ENCODE measurements at places on chromosomes 3 and 15. TPM values are rescaled to one million over a fixed set of nuclear protein-coding genes. Genes with fewer than 3 reads are reported as not detected.

DNA sequence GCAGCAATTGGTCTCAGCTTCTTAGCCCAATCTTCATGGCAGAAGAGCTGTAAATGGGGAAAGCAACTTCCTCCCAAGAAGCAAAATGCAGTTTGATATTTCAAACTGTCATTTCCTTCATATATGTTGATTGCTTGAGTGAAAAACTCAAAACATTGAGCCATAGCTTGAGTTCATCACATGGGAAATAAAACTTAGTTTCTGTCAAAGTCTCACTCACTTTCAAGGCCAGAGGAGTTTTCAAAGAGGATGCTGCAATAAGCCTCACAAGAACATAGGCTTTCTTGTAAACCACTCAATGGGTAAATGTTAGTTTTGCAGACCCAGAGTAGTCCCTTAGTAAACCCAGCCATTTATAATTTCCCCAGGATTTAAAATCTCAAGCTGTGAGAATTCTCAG lies 29.1 kb upstream of the SUCLG2 start:
- no peak for DNase-seq

DNA sequence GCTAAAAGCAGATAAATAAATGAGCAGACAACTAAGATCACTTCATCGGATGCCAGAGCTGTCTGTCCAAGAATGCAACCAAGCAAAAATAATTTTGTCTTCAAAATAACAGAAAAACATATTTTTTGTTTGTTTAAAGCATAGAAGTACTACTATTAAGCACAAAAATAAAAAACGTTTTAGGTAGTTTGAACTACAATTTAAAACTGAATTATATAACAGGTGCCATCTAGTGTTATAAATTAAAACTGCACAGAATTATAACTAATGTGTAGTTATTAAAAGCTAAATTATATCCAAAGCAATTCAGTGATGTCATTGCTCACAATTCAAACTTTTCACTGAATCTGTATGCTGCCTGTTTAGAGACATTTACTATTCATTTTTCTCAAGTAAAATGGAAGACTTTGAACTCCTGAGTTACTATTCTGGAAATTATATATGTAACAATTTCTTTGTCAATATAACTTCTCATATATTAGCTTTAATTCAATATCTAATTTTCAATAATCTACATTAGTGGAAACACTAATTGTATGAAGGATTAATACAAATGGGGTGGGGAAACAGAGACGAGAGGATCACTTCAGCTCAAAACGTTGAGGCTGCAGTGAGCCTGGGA lies 29.5 kb downstream of the LINS1 start:
- DNase-seq = no peak

DNA sequence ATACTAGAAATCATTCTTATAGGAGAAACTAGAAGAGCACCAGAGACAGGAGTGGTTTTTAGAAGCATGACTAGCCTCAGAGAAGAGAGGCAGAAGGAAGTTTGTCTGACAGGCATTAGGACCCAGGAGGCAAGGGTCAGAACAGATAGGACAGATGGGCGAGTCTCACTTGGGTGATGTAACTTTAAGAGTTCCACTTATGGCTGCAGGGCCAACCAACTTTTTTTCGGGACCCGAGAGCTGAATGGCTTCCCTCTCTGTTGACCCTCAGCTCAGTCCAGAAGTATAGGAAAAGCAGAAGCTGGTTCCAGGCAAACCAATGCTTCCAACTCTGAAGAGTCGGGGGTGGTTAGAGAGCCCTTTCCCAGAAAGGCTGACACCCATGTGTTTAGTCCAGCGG lies 136.6 kb upstream of the SETMAR start:
- DNase-seq = no peak

DNA sequence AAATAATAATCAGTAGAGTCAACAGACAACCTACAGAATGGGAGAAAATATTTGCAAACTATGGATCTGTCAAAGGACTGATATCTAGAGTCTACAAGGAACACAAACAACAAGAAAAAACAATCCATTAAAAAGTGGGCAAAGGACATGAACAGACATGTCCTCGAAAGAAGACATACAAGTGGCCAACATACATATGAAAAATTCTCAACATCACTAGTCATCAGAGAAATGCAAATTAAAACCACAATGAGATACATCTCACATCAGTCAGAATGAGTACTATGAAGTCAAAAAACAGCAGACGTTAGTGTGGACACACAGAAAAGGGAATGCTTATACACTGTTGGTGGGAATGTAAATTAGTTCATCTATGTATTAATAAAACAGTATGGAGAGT lies 33.7 kb downstream of the SLC2A2 start:
- DNase-seq = no peak

GRCh38 chr3:107264888-107265287 lies 112.4 kb upstream of the CCDC54 start:
- DNase-seq = no peak

DNA sequence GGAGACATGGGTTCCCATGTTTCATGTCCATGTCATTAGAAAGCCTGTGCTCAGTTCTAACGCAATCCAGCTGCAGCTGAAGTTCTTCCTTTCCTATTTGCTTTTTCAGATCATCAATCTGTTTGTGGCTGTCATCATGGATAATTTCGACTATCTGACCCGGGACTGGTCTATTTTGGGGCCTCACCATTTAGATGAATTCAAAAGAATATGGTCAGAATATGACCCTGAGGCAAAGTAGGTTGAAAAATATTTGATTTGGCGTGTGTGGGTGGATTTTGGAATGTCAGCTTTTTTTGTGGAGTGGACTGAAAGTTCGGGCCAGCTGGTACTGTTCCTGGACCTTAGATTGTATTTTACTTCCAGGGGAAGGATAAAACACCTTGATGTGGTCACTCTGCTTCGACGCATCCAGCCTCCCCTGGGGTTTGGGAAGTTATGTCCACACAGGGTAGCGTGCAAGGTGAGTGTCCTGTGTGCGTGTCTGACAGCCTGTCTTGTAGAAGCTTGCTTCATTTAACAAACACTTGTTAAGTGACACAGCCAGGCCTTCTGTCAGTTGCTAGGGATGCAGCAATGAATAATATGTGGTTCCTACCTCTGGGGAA lies 69.6 kb downstream of the CHDH start:
- no peak for DNase-seq

DNA sequence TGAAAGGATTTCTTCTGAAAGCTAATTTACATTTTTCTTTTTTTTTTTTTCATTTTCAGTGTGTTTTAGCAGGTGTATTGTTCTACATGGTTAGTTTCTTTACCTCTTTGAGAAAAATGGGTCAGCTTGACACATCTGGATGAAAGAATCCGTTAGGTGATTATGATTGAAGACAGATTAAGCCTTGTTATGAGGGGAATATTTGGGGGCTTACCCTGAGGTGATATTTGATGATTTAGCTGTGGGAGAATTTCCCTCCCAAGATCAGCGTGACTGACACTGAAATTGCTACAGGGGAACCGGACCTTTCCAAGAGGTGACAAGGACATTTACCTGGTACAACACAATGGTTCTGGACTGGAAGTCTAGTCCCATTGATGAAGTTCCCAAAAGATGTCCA lies 147.5 kb downstream of the NFKBIZ start:
- DNase-seq = no peak

- no peak for DNase-seq
These were observed 44.2 kb upstream of the CSPG5 start for GRCh38 chr3:47622671-47623461.

GRCh38 chr15:66018488-66018797 lies 149.2 kb downstream of the RAB11A start:
- no peak for DNase-seq

DNA sequence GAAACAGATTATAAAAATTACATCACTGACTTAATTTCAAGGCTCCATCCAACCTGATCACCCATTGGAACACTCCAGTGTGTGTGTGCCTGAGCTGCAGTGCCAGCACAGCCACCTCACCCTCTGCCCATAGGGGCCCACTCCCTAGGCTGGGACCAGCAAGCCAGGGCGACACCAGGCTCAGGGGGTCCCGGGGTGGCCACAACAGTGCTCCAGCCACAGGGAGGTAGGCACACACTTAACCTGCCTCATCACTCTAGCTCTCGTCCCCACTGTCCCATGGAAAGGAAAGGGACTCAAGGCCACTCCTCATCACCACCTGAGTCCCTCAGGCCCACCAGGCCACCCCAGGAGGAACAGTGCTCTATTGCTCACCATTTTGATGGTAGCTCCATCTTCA lies 24.9 kb downstream of the ZXDC start:
- no peak for DNase-seq

GRCh38 chr3:9934235-9934621 lies 594 bp downstream of the CRELD1 start:
- DNase-seq = no peak

GRCh38 chr15:63365273-63365680 lies 16.4 kb downstream of the CA12 start:
- no peak for DNase-seq

GRCh38 chr15:27993996-27994780 lies 104.9 kb downstream of the OCA2 start:
- DNase-seq = no peak

GRCh38 chr15:65310431-65311137 lies 6.1 kb downstream of the RNU5B-1 start:
- no peak for DNase-seq

- no peak for DNase-seq
These were observed 122.3 kb upstream of the PTPRG start for GRCh38 chr3:61439122-61439458.

DNA sequence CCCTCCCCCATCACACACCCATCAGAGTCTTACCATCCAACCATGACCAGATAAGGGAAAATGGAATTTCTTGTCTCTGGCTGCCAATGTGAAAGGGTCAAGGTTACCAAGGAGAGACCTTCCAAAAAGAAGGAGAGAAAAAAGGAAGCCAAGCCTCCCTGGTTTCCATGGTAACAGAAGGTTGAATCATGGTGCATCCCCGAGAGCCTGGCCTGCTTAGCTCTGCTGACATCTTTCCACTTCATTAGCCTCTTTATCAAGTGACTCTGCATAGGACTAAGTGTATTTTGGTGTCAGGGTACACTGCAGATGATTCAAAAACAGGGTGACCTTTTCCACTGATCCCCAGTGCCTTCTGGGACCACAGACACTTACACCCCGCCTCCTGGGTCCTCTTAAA lies 225.7 kb upstream of the PPP2R3A start:
- no peak for DNase-seq

- peak; percentile 26 for DNase-seq
These were observed 495.5 kb downstream of the NLGN1 start for GRCh38 chr3:173893066-173893465.

GRCh38 chr15:73573037-73573436 lies 60.2 kb downstream of the NPTN start:
- DNase-seq = no peak

GRCh38 chr3:81554388-81554787 lies 207.1 kb downstream of the GBE1 start:
- no peak for DNase-seq

DNA sequence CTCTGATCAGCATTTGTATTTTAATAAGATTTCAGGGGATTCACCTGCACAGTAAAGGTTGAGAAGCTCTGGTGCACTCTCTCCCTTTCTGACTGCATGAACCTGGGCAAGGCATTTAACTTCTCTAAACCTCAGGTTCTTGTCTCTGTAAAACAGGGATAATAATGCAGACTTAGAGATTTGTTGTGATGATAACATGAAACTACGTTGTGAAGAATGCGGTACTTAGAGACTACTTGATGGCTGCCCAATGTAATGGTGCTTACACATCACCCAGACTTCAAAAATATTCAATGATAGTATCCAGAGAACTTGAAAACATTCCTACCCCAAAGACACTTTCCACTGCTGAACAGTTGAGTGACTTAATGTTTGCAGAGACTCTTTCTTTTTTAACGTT lies 19.8 kb upstream of the TNFSF10 start:
- DNase-seq = no peak

GRCh38 chr3:123058505-123058904 lies 8.3 kb upstream of the PDIA5 start:
- no peak for DNase-seq

DNA sequence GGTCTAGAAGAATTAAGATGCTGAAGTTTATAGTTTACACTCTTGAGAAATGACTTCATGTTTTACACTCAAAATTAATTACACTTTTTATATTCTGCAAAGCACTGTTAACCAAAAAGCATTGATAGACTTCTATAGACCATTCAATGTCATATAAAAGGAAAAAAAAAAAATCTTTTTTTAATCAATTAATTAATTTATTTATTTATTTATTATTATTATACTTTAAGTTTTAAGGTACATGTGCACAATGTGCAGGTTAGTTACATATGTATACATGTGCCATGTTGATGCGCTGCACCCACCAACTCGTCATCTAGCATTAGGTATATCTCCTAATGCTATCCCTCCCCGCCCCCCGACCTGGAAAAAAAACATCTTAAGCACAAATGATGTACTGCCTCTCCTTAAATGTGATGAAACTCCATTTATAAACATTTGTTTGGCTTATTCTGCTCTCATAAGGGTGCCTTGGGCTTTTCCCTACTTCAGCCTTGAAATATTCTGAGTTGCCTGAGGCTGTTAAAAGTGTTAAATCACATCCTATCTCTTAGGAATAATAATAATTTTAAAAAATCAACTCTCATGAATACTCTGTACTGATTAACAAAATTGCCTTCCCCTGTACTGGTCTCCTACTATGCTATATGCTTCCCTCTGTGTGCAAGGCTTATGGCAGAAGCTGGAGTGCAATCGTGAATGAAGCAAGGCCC lies 466.9 kb downstream of the SOX2 start:
- no peak for DNase-seq

GRCh38 chr3:126668450-126669401 lies 13.8 kb upstream of the TXNRD3 start:
- no peak for DNase-seq

GRCh38 chr3:38332201-38332600 lies 14.4 kb upstream of the XYLB start:
- no peak for DNase-seq

MRPS22 gene
- total RNA-seq = 45.7 TPM

TBC1D2B gene
- 29.0 TPM for total RNA-seq

KBTBD8 gene
- total RNA-seq = 0.89 TPM

TMC3 gene
- total RNA-seq = not detected

HYAL1 gene
- 0.14 TPM for total RNA-seq

TYRO3 gene
- total RNA-seq = 5.2 TPM

FAM81A gene
- 0.75 TPM for total RNA-seq

LIPH gene
- 2.5 TPM for total RNA-seq

CD200R1 gene
- total RNA-seq = not detected

CISH gene
- total RNA-seq = 3.8 TPM

MOBP gene
- total RNA-seq = 0.08 TPM

LRRC31 gene
- not detected for total RNA-seq

SENP7 gene
- total RNA-seq = 15.6 TPM

FAM43A gene
- 2.7 TPM for total RNA-seq

PIGZ gene
- 0.88 TPM for total RNA-seq

ADAMTSL3 gene
- total RNA-seq = 0.67 TPM

PAQR9 gene
- 0.48 TPM for total RNA-seq

OSBPL10 gene
- 37.4 TPM for total RNA-seq

All from kidney epithelial cell (primary cell).